Cardiac muscle cell (in vitro differentiated cells and primary cell): ENCODE measurements at places on chromosomes 12 and 14. TPM values are rescaled to one million over a fixed set of nuclear protein-coding genes. Genes with fewer than 3 reads are reported as not detected.

The PSMA3 gene
- 74.0 and 102 TPM in 2 replicates for total RNA-seq

The NPFF gene
- total RNA-seq, result not detected in 2 replicates

The SLC4A8 gene
- total RNA-seq, result 3.5 and 4.9 TPM in 2 replicates

GRCh38 chr12:38555620-38556591 is 239.3 kb downstream of the ALG10B start:
- no peak for DNase-seq

DNA sequence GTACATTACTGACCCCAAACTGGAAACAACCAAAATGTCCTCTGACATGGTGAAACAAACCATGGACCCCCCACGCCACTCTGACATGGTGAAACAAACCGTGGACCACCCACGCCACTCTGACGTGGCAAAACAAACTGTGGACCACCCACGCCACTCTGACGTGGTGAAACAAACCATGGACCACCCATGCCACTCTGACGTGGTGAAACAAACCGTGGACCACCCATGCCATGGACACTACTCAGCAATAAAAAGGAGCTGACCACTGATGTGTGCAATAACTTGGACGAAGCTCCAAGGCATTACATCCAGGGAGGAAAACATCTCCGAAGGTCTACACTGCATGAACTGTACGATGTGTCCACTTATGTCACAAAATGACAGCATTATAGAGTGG is 3.1 kb upstream of the GOLGA3 start:
- DNase-seq, result no peak

GRCh38 chr14:66572826-66573225 is 64.9 kb downstream of the GPHN start:
- no peak for DNase-seq

DNA sequence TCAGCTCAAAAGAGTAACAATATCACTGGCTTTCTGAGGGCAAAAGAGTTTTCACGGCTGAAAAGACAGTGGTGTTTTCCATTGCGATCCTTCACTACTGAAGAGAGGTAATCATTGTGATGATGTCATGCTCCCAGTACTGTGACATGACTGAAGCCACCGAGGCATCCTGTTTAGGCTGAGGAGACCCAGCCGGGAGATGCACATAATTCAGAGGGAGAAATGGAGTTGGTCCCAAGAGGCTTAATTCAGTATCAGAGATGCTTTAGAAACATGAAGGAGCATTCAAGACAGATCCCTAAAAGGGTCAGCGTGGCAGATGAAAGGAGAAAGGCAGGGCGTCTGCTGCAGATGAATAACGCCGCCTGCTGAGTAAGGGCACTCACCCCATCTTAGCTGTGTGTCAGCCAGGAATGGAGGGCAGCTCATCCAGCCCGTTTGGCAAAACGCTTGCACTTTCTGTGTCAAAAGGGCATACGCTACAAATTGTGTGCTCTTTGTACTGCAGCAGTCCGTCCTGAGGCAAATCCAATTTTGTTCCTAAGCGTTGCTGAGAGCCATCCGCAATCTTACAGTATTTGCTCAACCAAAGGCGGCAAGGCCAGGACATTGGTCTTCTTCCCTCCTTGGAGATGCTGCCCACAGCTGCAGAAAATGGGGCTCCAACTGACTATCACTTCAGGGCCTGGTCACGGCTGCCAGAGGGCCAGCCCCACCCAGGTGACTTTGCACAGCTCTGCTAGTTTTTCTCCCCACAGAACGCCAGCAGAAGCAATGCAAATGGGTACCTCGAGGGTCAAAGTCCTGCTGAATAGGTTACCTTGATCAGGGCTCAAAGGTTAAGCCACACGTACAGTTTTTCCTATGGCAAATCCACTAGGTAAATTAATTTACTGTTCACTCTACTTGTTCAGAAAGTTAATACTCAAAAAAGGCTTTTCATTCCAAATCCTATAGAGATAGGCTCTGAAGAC is 23.5 kb downstream of the CCDC92 start:
- DNase-seq, result no peak

- no peak for DNase-seq
These were observed 265.0 kb upstream of the LRIG3 start for GRCh38 chr12:59185295-59185694.

- DNase-seq, result no peak
These were observed 18.1 kb downstream of the CAMKK2 start for GRCh38 chr12:121278169-121279070.

DNA sequence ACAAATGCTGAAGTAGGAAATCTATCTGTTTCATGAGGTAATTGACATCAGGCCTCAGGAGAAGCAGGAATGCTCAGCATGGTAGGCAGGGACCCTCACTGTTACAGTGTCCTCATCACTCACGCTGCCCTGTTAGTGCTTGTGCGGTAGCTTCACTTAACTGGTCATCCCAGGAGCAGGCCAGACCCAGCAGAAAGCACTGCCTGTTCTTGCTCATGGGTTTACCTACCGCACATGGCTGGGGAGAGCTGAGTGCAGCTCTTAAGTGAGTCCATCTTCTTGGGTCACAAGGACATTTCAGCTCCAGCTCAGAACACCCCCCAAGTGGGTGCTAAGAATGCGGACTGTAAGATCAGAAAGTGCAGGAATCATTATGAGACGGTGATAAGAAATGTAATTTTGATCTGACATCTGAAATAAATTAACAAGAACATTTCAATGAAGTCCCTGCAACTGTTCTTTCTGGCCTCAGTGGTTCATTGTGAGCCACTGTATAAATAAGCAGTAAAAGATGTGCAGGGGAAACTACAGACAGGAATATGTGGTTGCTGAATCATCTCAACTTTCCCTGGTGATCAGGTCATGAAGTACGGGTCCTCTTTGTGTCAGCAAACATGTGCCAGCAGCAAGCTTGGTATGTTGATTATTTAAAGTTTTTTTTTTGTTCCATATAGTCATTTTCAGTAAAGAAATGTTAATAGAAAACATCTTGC is 757.7 kb upstream of the TMEM132C start:
- no peak for DNase-seq

DNA sequence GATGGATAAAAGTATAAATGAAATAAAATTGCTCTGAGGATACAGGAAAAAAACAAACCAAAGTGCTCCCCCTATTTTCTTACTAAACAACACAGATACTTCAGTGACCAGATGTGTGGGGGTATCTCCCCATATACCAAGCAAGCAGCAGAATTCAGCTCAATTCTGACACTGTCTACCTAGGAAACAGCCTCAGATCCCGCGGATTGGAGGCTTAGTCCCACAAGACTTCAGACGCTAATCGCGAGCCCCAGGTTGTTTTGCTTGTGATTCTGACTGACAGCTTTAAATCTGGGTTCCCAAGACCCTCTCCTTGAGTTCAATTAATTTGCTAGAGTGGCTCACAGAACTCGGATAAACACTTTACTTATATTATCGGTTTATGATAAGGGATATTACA is 17.3 kb downstream of the NFKBIA start:
- DNase-seq, result no peak

DNA sequence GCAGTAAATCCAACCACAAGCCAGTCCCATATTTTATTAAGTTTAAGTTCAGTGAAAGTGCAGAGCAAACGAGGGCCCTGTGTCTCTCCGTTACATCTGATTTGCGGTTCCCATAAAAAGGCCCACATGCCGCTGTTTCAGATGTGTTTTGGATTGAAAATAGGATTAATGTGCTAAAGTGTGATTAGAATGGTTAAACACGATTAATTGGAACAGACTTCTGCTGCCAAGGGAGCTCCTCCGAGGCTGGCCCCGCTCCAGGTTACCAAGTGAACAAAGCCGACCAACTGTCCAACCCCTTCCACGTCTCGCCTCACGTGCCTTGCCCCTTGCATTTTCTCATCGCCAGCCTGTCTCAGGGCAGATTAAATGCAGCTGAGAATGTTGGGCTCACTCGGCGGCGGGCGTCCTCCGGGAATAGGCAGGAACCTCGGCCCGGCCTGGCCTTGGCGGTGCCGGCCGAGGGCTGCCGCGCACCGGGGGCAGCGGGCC is 166.5 kb upstream of the GSC start:
- DNase-seq, result peak; percentile 83

- DNase-seq, result no peak
These were observed 179.7 kb upstream of the PLXNC1 start for GRCh38 chr12:93968536-93969285.

GRCh38 chr12:6858799-6859198 is 6.8 kb downstream of the USP5 start:
- DNase-seq, result no peak
